ENCODE measurements at places on chromosomes 3 and 15.

DNA sequence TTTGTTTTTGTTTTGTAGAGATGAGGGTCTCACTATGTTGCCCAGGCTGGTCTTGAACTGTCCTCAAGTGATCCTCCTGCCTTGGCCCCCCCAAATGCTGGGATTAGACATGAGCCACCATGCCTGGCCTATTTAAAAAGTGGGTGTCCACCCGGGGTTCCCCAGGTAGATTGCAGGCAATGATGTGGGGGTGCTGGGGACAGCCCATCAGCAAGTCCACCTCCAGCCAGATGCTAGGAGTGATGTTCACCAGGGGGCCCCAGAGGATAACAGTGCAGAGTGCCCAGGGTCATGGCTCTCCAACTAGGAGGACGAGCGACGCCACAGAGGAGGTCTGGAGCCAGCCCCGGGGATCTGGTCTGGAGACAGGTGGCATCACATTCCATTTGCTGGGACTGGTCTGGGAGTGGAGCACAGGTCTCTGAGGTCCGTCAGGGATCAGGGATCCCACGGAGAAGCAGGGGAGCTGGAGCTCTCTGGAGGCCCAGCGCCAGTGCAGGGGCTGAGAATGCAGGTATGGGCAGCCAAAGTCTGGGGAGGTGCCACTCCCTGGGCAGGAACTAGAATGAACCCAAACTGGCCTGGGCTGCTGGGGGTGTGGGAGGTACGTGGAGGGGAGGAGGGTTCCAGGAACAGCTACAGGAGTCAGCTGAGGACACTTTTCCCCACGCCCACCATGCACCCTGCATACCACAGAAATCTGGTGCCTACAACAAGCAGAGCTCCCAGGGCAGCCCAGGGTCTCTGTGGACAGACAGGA, 51.2 kb upstream of the PCSK6 start:
- DNase-seq, result peak; percentile 9

- no peak for DNase-seq
These were observed 515.9 kb downstream of the NLGN1 start for GRCh38 chr3:173913397-173913796.

DNA sequence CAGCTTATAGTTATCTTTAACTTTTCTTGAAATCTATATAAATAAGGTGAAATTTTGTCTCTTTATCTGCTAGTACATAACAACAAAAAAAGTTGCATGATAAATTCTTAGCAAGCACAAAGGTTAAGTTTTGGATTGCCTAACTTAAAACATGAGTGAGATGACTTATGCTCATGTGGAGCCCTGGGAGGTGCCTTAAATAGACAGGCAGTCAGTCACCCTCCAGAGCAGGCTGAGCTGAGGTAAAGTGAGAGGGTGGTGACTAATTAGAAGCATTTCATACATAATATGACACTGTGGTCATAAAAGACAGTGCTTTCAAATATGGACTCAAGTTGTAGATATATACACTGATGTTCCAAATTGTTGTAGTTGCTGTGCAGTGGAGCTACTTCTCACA, 14.6 kb upstream of the MME start:
- peak; percentile 14 for DNase-seq

- peak; percentile 76 for DNase-seq
These were observed 60.1 kb downstream of the PCOLCE2 start for GRCh38 chr3:142828703-142829305.

- DNase-seq, result no peak
These were observed 248.3 kb downstream of the CGGBP1 start for GRCh38 chr3:87810452-87811016.

DNA sequence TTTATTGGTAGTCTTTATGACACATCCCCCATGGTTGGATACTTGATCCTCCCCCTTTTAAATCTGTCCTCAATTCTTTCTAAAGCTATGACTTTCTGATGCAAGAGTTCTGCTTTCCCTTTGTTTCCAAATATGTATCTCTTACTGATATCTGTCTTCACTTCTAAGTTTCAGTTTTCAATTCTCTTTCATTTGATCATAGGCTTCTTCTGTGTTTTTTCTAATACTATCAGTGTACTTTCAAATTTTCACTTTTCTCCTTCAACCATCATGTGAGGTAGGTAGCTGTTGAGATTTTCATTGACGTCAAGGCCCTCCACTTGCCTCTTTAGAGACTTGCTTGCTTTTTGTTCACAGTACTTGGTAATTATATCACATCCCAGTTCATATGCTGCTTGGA, 436.5 kb downstream of the CNTN4 start:
- DNase-seq, result no peak

- no peak for DNase-seq
These were observed 4.6 kb upstream of the HACD3 start for GRCh38 chr15:65525622-65526021.

DNA sequence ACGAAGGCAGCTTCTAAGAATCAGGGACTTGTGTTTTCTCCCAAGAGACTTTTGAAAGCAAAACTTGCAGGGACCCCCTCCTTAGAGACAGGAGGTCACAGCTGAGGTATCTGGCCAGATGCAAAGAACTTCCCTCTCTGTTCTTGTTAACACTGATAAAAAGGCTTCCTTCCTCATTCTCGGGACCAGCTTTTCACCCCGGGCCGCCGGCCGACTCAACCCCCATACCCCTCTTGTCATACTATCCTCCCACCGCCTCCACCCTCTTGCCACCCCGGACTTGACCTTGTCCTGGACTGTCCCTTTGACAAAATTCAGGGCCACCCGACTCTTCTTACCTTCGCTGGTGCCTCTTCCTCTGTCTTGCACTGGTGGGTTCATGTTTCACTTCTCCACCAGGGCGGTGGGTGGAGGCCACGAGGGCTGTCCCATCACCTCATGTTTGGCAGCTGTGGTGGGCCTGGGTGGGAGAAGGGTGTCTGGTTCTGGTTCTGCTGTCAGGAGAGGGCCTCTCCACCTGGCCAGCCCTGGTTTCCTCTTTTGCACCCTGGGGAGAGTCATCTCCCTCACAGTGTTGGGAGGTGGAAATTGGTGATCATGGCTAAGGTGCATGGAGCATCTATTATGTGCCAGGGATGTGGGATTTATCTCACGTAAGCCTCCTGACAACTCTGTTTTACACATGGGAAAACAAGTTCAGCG, 32.5 kb downstream of the BHLHE40 start:
- no peak for DNase-seq

DNA sequence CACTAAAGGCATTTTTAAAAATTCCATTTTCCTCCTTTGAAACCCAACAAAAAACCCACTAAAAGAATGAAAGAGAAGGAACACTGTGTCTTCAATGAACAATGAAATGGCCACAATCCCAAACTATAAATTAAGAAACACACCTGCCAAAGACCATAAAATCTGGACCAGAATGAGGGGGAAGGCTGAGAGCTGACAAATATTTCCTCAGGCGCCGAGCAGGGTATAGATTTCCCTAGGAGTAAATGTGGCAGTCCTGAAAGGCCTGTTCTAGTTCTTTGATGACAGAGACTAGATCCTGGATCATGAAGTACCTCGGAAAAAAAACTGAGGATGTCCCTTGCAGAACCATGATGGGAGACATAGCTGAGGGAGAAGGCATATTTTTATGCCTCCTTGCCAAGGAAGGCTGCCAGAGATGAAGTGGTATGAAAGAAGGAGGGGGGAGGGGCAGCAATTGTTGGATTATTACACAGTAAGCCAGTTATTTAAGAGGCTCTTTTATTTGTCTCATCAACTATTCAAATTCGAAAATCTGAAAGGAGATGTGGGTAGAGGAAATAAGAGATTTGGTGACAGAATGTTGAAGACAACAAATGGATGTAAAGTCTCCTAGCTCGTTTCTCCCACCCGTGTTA, 275.3 kb upstream of the GOLGA6L4 start:
- no peak for DNase-seq

GRCh38 chr3:109071350-109072142, 46.4 kb downstream of the MORC1 start:
- no peak for DNase-seq

DNA sequence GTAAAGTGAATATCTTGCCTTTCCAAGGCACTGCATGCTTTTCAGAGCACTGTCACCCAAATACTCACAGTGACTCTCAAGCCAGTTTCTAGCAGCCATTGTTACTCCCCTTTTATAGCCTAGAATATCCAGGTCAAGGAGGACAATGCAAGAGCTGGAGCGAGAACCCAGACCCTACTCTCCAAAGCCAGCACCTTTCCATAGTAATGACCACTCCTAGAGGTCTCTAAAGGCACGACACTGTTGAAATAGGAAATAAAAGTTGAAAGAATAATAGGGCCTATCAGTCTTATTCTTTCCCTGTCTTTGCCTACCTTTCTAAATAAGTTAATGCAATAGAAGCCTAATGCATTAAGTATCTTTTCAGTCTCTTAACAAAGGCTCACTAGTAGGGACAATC, 33.6 kb upstream of the DUT start:
- no peak for DNase-seq

- no peak for DNase-seq
These were observed 47.4 kb downstream of the TMEM266 start for GRCh38 chr15:76107169-76107568.

DNA sequence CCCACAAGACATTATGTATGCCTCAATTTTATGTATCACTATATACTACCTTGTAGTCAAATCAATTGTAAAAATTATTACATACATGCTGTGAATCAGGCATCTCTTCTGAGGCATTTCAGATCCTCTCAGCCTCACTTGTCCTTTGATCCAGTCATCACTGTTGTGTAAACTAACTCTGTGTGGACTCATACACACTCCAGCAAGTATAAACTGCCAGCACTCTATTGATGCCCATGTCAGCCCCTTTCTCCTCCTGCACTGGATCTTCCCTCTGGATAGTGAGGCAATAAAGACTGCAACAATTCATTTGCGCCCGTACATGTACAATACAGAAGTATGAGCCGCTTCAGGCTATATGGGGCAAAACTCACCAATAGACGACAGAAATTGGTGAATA, 364.7 kb upstream of the TGFBR2 start:
- no peak for DNase-seq

- no peak for DNase-seq
These were observed 429.7 kb upstream of the RASGRP1 start for GRCh38 chr15:38994310-38994709.

GRCh38 chr15:29770796-29771195, 51.5 kb downstream of the TJP1 start:
- no peak for DNase-seq

- DNase-seq, result no peak
These were observed at the start of gene CX3CR1 for GRCh38 chr3:39279745-39280517. Gene CX3CR1, minus strand, starts transcription at chr3:39280036. Its CDS starts 13,527 bp downstream, at chr3:39266509.

DNA sequence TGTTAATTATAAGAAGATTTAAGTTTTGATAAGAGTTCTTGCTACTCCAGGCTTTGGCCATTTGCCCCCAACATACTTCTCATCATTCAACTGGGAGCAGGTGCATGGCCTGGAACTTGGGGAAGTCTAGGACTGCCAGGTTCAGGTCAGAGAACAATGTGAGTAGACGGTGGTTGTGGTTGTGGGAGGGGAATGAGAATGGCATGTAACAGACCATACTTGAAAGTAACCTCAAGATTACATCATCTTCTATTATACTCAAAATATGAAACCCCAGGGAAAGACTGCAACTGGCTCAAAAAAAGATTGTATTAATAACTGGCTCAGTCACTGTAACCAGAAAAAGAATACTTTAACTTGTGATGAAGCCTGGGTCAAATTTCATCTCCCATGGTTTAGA, 364.9 kb upstream of the DPPA4 start:
- DNase-seq, result peak; percentile 52

GRCh38 chr3:195921334-195921791, 13.0 kb upstream of the TNK2 start:
- no peak for DNase-seq

DNA sequence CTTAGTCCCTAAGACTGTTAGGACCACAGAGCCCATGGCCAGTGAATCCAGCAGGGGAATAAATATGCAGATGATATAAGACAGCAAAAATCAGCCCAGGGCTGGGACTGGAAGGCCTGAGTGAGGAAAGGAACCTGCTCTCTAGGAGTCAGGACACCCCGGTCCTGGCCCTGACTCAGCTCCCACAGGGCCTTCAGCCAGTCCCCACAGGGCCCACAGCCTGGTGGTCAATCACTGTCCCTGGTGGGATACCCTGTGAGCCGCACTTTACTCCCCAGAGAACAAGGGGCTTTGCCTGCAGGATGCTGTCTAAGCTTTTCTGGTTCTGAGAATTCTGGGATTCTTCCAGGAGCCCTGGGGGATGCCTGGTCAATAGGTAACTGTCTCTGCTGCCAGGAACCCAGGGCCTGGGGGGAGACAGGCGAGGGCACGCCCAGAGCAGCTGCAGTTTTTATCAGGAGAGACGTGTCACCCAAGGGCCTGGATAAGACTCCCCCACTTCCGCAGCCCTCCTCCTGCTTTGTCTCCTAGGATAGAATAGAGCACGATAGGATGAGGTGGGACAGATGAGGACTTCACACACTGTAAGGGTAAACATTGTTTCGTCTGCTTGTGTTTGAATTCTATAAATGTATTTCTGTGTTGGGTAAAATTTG, 49.5 kb upstream of the MCF2L2 start:
- DNase-seq, result no peak

DNA sequence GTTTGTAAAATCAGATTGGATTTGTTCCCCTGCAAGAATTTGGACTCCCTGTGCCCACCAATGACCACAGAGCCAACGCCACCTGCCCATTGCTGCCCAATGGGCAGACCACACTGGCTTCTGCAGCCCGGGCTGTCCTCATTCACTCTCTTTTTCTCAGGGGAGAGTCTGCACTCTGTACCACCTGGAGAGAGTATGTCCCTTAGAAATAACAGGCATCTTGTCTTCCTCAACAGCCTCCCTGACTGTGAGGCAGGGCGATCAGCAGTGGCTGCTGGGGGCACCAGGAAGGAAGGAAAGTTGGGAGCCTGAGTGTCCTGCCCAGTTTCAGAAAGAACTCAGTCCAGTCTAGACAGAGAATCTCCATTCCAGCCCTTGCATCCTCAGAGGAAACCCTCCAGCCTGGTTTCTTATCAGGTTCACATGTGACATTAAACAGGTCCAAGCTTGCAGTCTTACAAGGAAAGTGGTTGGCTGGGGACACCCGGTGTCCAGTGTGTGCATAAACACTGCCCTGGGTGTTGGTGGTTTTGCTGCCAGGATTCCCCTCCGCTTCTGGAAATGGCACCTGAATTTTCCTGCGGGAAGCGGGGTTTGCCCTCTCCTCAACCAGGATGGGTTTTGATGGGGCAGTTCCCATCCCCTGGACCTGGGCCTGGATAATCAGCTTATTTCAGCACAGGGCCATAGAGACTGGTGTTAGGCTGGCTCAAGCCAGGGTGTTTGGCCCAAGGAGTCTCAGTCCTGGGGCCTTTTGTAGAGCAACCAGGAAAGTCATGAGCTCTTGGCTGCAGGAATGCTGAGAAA, 37.2 kb downstream of the SSUH2 start:
- no peak for DNase-seq

DNA sequence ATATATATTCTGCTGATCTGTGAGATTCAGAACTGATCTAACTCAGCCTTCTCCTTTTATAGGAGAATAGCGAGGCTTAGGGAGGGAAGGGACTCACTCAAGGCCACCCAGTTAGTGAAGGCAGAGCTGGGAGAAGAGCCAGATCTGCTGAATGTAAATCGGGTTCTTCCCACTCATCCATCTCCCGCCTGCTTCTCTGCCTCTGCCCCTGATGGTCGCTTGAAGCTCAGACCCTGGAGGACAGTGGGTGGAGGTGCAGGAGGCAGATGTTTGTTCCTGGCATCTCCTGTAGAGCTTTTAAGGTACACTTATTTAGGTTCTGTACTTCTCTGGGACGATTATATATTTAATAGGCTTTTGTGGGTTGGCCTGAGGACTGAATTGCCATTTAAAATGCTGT, 4.3 kb downstream of the PDIA5 start:
- no peak for DNase-seq

Data from activated CD4-positive, alpha-beta T cell treated with anti-CD3 and anti-CD28 coated beads, Interleukin-2, Interleukin-6, amounts not matched to agents 100 ng/mL and 50 ng/mL, durations not matched to agents 16 hours and 8 hours (primary cell).